ENCODE measurements at places on chromosomes 13 and 19.

DNA sequence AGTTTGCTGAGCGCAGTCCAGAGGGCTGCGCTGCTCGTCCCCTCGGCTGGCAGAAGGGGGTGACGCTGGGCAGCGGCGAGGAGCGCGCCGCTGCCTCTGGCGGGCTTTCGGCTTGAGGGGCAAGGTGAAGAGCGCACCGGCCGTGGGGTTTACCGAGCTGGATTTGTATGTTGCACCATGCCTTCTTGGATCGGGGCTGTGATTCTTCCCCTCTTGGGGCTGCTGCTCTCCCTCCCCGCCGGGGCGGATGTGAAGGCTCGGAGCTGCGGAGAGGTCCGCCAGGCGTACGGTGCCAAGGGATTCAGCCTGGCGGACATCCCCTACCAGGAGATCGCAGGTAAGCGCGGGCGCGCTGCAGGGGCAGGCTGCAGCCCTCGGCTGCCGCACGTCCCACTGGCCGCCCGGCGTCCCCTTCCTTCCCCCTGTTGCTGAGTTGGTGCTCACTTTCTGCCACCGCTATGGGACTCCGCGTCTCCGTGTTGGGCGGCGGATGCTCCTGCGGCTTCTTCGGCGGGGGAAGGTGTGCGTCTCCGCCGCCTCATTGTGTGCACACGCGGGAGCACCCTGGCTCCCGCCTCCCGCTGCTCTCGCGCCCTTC is 772 bp downstream of the GPC6 start:
- DNase-seq = no peak

GRCh38 chr19:33268162-33268991 is 34.0 kb downstream of the CEBPA start:
- no peak for DNase-seq

DNA sequence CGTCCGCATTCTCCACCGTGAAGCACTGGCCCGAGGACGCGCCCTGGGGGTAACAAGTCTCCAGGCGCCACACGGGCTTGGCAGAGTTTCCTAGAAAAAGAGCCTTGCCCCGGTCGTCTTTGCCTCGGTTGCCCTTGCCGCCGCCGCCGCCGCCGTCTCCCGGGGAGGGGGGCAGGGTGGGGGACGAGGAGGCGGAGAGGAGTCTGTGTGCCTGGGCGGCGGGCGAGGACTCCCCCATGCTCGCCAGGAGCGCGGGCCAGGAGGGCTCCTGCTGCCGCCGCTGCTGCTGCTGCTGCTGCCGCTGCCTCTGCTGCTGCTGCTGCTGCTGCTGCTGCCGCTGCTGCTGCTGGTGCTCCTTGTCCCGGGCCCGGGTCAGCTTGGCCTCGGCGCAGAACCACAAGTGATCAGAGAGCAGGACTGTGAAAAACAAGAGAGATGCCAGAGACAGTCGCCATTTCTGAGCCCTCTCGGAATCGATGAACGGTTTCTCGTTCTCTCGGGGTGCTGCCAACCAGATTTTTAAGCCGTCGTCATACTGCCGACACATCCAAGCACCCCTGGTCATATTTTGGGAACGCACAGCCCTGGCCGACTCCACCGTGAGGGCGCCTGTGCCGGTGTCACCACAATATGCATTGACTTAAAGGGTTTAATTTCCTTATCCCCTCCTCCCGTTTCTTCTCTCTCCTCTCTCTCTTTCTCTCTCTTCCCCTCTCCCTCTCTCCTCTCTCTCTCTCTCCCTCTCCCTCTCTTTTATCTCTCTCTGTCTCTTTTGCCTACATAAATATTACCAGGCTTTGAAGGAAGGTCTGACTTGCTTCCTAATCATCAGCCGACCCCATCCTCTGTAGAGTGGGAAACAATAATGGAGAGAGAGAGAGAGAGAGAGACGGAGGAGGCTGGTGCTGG is 349.1 kb downstream of the LIG4 start:
- DNase-seq = no peak

DNA sequence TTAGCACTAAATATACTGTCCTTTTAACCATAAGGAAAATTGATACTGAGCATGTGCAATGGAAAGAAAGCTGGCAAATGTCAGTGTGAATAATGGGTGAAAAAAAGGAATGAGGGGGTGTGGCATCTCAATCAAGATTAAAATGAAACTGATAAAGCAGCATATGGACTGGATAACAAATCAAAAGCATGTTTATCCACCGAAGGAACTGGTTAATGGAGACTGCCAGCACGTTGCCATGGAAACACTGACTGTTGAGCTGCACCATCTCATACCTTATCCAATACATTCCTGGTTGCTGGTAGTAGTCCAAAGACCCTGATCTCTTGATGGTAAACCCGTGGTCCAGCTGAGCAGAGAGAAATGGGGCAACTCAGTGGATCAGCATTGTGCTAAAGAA is 311.4 kb upstream of the MAB21L1 start:
- no peak for DNase-seq

- no peak for DNase-seq
Observed at GRCh38 chr13:106455777-106456176, 79.7 kb downstream of the EFNB2 start.

DNA sequence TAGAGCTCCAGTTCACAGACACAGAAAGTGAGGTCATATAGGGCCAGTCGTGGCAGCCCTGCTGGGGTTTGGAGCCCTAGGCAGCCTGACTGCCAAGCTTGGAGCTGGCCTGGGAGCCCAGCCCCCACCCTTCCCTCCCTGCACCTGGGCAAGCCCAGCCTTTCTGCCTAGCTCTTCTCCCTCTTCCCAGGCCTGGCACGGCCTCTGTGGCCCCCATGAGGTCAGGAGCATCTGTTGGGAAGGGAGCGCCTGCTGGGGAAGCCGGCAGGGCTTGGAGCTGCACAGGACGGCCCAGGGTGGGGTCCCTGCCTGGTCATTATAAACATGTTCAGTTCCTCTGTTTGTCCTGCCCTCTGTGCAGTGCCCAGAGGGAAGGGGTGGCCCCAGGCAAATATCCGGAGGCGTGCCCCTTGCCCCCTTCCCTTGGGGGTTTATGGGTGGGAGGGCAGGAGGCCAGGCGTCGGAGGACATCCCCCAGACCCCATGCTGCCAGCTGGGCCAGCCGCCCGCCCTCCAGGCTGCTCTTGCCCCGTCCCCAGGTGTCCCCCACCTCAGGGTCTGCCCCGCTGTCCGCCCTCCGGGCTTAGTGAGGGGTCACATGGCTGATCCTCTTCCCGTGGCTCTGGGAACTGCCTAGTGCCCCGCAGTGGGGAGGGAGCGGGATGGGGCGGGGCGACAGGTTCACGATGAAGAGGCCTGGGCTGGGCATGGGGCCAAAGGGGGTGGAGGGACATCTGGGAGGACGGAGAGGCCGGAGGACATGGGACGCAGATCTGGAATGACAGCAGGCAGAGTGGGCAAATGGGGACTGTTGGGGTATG is 30.0 kb upstream of the NCCRP1 start:
- DNase-seq = no peak

- no peak for DNase-seq
Observed at GRCh38 chr13:109389456-109389855, 396.9 kb downstream of the IRS2 start.

DNA sequence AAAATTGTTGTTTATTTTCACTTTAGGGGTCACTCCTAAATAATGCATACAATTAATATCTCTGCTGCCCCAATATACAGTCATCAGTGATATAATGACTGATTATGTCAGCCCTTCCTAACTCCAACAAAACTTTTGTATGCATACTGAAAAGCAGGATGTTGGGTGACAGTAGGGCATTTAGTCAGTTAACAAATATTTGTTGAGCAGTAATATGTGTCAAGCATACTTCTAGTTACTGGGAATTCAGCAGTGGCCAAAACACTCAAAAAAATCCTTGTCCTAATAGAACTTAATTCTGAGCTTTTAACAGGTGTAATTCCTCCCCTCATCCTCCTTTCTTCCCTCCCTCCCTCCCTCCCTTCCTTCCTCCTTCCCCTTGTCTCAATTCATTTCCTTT is 560.7 kb upstream of the KLHL1 start:
- DNase-seq = no peak

DNA sequence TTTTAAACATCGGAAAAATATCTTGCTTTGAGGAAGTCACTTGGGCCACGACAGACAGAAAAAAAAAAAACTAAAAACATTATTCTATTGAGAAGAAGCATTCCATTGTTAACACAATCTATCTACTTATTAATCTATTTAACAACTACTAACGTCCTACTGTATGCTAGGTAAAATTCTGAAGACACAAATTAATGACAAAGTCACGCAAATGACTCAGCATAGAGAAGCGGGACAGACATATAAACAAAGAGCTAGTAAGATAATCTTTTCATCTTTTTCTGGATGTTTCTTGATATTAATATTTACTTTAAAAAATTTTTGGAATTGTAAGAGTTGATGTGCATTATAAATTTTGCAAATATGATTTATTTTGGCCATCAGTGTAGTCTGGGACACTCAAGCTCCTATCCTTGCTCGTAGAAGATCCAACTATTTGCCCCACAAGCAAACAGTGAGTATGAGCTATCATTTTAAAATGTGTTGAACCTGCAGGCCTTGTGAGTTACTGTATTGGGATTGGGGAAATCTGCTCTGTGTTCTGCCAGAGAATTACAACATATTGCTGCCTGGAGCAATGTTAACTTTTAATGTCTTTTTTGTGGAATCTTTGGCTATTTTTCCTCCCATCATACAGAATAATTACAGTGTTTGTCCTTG is 109.1 kb downstream of the PCDH9 start:
- no peak for DNase-seq

GRCh38 chr13:46834657-46835056 is 37.7 kb upstream of the ESD start:
- no peak for DNase-seq

- DNase-seq = no peak
Observed at GRCh38 chr13:98892821-98893220, 85.0 kb downstream of the DOCK9 start.

DNA sequence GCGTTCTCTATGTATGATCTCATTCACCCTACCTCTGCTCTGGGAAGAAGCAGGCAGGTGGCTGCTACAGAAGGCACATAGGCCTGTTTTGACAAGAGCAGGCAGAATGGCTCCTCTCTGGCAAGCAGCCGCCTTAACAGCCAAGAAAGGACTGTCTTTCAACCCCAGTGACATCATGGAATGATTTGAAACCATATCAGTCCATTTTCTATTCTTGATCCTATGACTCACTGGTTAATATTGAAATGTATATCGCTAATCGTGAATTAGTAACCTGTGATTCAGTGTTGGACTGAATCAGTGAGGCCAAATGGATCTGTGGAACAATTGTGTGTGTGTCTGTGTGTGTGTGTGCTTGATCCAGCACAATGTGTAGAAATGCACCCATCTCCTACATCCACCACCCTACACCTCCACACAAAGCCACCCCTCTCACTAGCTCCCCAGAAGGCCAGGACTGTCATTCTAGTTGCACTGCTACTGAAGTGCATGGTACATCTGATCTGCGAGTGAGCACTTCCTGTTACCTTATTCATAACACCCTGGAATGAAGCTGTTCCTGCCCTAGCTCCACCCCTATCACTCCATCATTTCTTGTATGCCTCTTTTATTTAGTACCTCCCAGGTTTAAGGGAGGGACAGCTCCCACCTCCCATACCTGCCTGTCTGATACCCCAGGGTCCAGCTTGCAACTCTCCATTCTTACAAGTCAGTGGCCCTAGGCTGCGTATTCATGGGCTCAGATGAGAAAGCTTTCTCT is 460.0 kb downstream of the FOXO1 start:
- no peak for DNase-seq

DNA sequence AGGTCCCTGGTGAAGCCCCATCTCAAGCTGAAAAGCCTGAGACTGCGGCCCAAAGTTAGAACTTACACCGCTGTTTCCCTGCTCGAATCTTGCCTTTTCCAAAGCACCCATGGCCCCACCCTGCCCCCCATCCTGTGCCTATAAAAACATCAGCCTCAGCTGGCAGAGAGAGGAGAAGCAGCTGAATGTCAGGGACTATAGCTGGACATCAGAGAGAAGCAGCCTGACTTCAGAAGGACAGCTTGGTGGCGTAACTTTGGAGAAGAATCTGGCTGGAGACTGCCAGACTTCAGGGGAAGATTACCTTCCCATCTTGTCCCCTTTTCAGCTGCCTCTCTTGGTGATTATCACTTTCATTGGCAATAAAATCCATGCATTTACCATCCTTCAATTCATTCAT is 9.3 kb upstream of the RCBTB2 start:
- no peak for DNase-seq

DNA sequence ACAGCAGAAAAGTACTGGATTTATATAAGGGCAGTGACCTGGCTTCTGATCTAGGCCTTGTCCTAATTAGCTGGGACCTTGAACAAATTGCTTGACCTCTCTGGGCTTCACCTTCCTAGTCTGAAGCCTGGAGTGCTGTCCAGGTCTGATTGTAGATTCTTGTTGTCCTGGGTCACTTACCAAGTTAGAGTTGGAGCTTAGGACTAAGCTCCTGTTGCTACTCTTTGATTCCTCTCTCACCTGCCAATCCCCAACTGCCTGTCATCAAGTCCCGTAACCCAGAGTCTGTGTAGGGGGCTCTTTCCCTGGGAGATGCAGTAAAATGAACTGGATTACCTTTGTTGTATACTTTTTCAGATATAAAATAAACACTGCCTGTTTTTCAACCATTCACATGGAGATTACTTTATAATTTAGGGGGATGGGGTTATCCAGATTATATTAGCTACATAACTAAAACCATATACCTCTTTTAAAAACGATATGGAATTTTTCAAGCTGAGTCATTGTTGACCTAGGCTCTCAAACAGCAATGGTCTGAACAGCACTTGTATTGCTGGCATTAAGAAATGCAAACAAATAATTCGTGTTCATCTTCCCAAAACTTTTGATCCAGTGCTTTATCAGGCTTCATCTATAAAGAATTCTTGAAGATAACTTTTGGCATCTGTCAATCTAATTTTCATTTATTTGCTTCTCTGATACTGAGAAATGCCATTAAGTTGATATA is 5.8 kb downstream of the ARHGAP35 start:
- no peak for DNase-seq

DNA sequence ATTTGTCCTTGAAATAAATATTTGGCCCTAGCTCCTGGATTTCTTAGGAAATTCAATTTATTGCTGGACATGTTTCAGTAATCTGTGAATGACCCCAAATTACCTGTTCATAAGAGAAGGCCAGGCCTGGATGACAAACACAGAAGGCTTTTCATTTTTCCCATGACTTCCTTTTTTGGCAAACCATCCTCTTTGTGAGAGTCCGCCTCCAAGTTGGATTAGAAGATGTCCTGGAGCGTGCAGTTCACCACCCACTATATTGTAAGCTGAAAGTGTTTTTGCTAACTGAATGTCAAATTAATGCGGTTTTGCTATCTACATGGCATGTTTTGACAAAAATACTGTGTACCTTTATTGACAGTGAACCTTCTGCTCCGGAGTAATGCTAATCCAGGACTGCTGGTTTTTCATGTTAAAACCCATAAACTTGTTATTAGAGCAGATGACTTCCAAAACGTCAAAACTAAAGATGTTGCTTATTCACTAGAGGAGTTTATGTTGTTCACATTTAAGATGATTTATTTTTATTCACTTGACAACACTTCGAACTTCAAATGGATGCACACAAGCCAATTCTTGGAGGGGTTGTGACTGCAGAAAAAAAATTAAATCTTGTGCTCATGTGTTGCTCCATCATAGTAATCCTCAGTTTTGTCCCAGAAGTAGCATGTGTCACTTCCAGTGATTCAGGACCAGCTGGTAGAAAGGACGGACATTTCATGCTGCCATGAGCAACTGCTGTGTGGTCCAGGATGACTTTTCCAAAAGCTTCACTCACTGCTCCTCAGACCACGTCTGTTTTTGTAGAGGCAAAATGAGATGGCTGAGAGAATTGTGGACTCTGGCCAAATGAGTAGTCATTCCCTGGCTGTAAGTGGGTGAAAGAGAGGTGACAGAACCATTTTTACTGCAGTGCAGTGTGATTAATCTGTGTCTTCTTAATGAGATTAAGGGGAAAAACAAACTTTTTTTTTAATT is 71.0 kb downstream of the ITGBL1 start:
- peak; percentile 25 for DNase-seq
